COR-L47 (cell line): ENCODE measurements at places on chromosomes 2 and 18.
A peak's percentile ranks its signal among the peaks of the same experiment; 100 is the strongest.

DNA sequence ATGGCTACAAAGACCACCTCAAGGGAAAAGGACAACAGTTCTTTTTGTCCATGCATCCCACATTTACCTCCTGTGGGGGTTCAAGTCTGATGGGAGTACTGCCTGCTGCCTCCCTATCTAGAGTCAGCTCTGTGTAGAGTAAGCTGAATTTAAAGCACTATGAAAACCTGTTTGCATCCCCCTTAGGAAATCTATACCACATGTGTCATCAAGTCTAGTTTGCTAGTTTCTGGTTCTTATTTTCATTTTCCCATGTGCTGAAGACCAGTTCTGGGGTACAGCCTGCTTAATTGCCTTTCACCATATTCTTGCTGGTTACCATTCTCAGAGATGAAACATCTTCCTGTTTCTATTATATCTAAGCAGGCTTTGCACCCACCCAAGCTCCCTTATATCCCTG is 470.3 kb downstream of the MBD2 start:
- DNase-seq = no peak

DNA sequence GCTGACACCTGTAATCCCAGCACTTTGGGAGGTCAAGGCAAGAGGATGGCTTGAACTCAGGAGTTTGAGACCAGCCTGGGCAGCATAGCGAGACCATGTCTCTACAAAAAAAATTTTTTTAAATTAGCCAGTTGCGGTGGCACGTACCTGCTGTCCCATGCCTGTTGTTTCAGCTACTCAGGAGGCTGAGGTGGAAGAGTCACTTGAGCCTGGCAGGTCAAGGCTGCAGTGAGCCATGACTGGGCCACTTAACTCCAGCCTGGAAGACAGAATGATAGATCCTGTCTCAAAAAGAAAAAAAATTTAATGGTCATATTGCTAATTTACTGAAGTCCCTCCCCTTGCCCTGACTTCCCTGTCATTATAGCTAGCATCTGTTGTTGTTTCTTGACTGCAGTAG is 112.6 kb downstream of the ARHGAP28 start:
- no peak for DNase-seq

DNA sequence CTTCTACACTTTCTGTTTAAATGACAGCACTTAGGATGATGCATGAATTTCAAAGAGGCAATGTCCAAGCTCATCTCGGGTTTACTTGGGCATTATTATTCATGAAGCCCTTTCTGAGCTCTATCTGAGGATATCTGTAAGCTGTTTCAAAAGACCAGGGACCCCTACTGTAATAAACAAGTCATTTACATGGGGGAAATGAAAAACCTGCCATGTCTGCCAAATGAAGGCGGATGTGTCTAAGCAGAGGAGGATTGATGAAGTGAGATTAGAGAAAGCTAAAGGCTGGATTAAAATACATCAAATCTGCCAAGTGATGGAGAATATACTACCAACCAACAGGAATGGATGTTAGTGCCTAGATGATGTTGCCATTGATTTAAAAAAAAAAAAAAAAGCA is 64.5 kb downstream of the SUCLG1 start:
- no peak for DNase-seq

DNA sequence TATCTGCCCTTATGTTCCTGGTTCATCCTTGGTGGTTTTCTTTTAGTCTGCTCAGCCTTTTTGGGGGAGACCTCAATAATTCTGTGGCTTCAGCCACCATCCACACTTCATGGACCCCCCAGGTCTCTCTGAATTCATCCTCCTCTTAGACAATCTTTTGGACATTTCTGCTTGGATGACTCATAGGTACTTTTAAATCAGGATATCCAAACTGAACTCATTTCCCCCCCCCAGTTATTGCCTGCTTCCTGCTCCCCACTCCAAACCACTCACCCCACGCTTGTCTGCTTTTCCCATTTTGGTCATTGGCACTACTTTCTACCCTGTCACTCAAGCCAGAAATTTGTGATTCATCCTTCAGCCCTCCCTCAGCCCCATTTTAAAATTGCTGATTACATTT is 78.5 kb downstream of the TANC1 start:
- no peak for DNase-seq

DNA sequence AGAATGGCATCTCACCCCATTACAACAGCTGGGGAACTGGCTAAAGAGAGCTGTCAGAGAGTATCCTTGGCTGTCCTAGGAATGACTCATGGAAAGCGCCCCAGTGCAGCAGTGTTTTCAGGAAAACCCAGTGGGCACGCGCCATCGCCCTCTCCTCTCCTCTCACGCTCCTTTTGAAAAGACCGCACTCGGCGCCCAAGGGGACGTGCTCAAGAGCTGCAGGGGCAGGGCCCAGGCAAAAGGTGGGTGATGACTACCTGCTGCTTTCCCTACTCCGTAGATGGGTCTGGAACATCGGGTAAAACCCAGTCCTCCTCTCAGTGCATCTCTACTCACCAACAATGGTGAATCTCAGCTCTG is 68.1 kb downstream of the EMILIN2 start:
- no peak for DNase-seq

DNA sequence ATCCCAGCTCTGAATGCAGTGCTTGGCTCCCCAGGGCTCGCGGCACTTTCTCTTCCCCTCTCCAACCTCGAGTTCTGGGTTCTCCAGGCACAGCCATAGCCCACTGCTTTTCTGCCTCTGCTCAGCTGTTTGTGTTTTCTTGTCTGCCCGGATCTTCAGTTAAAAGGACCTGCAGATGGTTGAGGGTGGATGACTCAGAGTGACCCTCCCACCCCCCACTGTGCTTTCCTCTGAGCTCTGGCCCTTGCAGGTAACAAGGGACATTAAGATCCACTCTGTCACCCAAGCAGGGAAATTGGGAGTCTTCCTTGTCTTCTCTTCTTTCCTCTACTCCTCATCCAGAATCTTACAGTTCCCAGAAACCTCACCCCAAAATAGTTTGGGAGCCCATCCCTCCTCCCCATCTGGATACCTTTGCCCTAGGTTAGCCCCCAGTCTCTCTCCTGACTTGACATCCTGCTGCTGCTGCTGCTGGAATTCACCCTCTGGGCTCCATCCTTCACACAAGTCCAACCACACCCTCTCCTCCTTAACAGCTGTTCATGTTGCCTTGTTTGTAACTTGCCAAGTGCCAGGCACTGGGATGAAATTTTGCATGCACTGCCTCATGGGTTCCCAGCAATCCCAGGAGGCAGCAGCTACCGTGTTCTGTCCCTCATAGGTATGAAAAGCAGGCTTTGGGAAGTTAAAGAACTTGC is 157.9 kb upstream of the TTC39C start:
- no peak for DNase-seq

GRCh38 chr2:77977471-77978063 is 455.4 kb upstream of the LRRTM4 start:
- no peak for DNase-seq

GRCh38 chr2:218005028-218005427 is 2.2 kb upstream of the TNS1 start:
- no peak for DNase-seq

- DNase-seq = no peak
Measured at GRCh38 chr2:46779447-46779941, 136.1 kb downstream of the MCFD2 start.

- DNase-seq = no peak
Measured at GRCh38 chr18:44803019-44803650, 122.4 kb downstream of the SETBP1 start.

- peak; percentile 3 for DNase-seq
Measured at GRCh38 chr18:22066083-22066485, 103.3 kb upstream of the GATA6 start.
